ENCODE measurements at places on chromosomes 7 and 10. TPM values are rescaled to one million over a fixed set of nuclear protein-coding genes. Genes with fewer than 3 reads are reported as not detected.
A peak's percentile ranks its signal among the peaks of the same experiment; 100 is the strongest.

Gene EMX2
- not detected for total RNA-seq

Gene ATRNL1
- 9.3 TPM for total RNA-seq

Gene MOGAT3
- total RNA-seq = 0.15 TPM

Gene MRLN
- not detected for total RNA-seq

Gene SSC4D
- 14.8 TPM for total RNA-seq

Gene GIMAP7
- total RNA-seq = not detected

Gene INTS1
- 135 TPM for total RNA-seq

Gene CDH23
- total RNA-seq = 1.1 TPM

Gene CTAGE4
- 6.2 TPM for total RNA-seq

Gene LIPF
- not detected for total RNA-seq

Gene TRIM56
- total RNA-seq = 21.8 TPM

Gene SUN3
- not detected for total RNA-seq

Gene GPR158
- total RNA-seq = 0.33 TPM

Gene TMEM176B
- 0.85 TPM for total RNA-seq

Gene COL28A1
- 0.92 TPM for total RNA-seq

- H3K4me1 ChIP-seq = no peaks in the 10 kb centered on the region
- no peaks in the 10 kb centered on the region for H3K27me3 ChIP-seq
- no peak for DNase-seq
- no peak overlapping the region for H3K4me3 ChIP-seq
- H3K27ac ChIP-seq = no peak overlapping the region
Observed at GRCh38 chr7:156334636-156335035, 305.9 kb upstream of the RNF32 start.

DNA sequence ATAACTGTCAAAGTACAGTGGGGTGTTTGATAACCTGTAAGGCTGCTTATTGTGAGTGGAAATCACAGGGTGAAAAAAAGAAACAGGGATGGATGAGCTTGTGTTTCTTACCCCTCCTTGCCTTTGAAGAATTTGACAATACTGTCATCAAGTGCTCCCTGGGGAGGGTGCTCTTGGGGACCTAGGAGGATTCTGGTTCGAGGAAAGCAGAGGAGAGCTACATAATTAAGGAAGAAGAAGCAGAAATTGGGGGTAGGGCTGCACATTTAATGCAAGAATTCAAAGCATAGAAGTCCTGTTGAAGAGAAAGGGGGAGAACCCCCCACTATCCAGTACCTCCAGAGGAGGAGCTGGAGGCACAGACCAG lies 208.1 kb upstream of the PHYHIPL start:
- no peak for DNase-seq
- peaks cover 5% of the 10 kb centered on the region for H3K4me1 ChIP-seq
- peaks cover 2% of the 10 kb centered on the region for H3K36me3 ChIP-seq
- H3K27me3 ChIP-seq = peaks cover 5% of the 10 kb centered on the region

- no peak for DNase-seq
- H3K36me3 ChIP-seq = no peaks in the 10 kb centered on the region
- H3K4me1 ChIP-seq = no peaks in the 10 kb centered on the region
- H3K27ac ChIP-seq = no peak overlapping the region
- no peaks in the 10 kb centered on the region for H3K27me3 ChIP-seq
- H3K4me3 ChIP-seq = no peak overlapping the region
Observed at GRCh38 chr10:32981760-32982159, 23.7 kb upstream of the ITGB1 start.

- no peaks in the 10 kb centered on the region for H3K27me3 ChIP-seq
- DNase-seq = no peak
- no peak overlapping the region for H3K27ac ChIP-seq
- peak overlapping the region; percentile 92 for H3K4me3 ChIP-seq
- H3K4me1 ChIP-seq = peaks cover 5% of the 10 kb centered on the region
Observed at GRCh38 chr10:28678687-28679457, 1.6 kb downstream of the BAMBI start.

DNA sequence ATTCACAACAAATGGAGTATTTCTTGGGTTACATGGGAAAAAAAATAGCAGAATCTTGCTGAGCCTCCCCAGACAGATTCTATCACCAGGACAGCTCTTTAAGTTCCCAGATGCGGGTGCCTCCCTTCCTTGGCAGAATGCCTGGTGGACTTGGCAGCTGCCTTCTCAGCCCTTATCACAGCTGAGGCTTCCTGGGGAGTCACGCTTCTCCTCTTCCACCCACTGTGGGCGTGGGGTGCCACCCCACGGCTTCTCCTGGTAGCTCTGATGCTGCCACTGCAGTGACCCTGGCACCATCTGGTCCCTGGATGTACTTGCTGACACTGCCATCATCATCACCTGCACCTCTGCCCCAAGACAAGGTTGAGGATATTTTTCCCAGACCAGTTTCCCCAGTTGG lies 16.2 kb upstream of the NME8 start:
- H3K4me1 ChIP-seq = no peaks in the 10 kb centered on the region
- H3K27ac ChIP-seq = no peak overlapping the region
- no peak for DNase-seq

GRCh38 chr7:102261451-102261850 lies 25.2 kb upstream of the SH2B2 start:
- no peaks in the 10 kb centered on the region for H3K36me3 ChIP-seq
- DNase-seq = no peak
- no peaks in the 10 kb centered on the region for H3K4me1 ChIP-seq
- no peak overlapping the region for H3K27ac ChIP-seq
- no peaks in the 10 kb centered on the region for H3K27me3 ChIP-seq
- no peak overlapping the region for H3K4me3 ChIP-seq

DNA sequence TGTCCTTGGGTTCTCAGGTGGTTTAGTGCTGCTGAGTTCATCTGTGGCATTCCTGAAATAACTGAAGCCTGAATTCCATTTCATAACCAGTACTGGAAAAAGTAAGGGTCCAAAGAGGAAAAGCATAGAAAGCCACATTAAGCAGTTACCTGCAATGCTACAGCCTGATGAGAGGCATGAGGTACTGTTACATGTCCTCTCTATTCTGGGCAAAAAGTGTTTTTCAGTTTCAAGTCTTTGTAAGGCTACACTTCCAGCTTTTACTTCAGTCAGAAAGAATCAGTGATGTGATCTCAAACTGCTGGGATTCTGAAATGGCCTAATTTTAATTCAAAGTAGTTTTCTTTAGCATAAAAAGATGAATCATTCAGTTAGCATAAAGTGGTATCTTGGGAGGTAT lies 369.5 kb downstream of the PHF14 start:
- no peak overlapping the region for H3K4me3 ChIP-seq
- H3K4me1 ChIP-seq = peaks cover 2% of the 10 kb centered on the region
- no peaks in the 10 kb centered on the region for H3K36me3 ChIP-seq
- DNase-seq = no peak
- no peaks in the 10 kb centered on the region for H3K27me3 ChIP-seq

DNA sequence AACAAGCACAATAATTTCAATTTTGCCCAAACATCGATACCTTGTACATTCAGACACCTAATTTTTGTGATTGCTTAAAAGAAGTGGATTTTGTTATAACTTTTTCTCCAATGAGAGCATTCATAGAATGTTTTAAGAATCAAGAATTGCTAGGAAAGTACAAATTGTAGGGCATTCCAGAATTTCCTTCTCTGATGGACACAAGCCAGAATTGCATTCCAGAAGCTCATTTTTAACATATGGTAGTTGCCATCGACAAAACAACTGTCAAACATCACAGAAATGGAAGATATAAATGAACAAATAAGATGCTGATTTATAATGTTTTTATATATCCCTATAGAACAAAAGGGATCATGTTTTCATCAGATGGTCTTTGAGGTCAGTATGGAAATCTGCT lies 258.4 kb upstream of the NPVF start:
- H3K36me3 ChIP-seq = no peaks in the 10 kb centered on the region
- no peaks in the 10 kb centered on the region for H3K4me1 ChIP-seq
- no peak overlapping the region for H3K27ac ChIP-seq
- DNase-seq = no peak
- H3K4me3 ChIP-seq = no peak overlapping the region

GRCh38 chr7:127807340-127807739 lies 155.3 kb downstream of the SND1 start:
- no peaks in the 10 kb centered on the region for H3K27me3 ChIP-seq
- H3K36me3 ChIP-seq = peaks cover 11% of the 10 kb centered on the region
- H3K4me3 ChIP-seq = no peak overlapping the region
- no peak overlapping the region for H3K27ac ChIP-seq

- H3K36me3 ChIP-seq = no peaks in the 10 kb centered on the region
- no peak for DNase-seq
- H3K4me3 ChIP-seq = no peak overlapping the region
- no peaks in the 10 kb centered on the region for H3K27me3 ChIP-seq
- H3K27ac ChIP-seq = no peak overlapping the region
Observed at GRCh38 chr10:17821893-17822292, 12.7 kb downstream of the MRC1 start.

DNA sequence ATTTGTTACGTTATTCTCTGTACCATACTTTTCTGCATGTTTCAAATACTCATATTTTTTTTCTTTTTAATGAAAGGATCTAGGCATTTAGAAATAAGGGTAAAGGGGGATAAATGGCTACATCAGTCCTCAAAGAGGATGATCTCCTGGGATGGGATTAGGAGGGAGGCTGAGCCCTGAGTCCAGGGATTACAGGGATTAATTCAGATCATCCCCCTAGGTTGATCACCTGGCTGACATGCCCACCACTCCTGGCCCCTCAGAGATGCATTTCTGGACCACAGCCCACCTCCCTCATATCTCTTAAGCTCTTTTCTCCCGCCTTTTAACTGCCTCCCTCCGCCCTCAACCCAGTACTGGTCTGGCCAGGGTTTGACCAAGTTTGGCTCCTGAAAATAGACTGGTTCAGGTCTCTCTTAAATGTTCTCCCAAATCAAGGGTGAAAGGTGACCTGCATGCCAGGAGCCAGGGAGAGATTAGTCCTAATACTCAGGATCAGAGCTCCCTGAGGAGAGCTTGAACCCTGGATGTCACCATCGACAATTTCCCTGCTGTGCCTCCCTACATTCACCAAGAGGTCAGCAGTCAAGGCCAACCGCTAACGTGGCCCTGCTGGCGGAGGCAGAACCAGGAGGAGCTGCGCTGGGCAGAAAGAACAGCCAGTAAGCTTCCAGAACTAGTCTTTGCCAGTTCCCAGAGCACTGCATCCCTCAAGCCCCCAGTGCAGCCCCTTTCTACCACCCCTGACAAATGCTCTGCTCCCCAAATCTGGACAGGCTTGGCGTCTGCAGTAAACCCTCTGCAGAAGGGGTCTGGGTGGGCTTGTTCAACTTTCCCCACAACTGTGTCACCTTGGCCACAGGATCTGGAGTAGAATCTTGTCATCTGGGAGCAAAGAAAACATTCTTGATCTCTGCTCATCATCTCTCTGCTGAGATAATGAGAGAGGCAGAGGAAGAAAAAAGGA lies 3.0 kb upstream of the CCDC136 start:
- no peaks in the 10 kb centered on the region for H3K27me3 ChIP-seq
- peak overlapping the region; percentile 24 for H3K4me3 ChIP-seq
- H3K36me3 ChIP-seq = peaks cover 2% of the 10 kb centered on the region
- DNase-seq = no peak
- no peak overlapping the region for H3K27ac ChIP-seq

- no peaks in the 10 kb centered on the region for H3K27me3 ChIP-seq
- no peak overlapping the region for H3K4me3 ChIP-seq
- no peak for DNase-seq
- H3K36me3 ChIP-seq = no peaks in the 10 kb centered on the region
- no peak overlapping the region for H3K27ac ChIP-seq
Observed at GRCh38 chr10:109678857-109679256, 244.5 kb downstream of the XPNPEP1 start.

GRCh38 chr7:28744951-28745350 lies 213.2 kb downstream of the TRIL start:
- H3K4me1 ChIP-seq = no peaks in the 10 kb centered on the region
- DNase-seq = no peak
- no peak overlapping the region for H3K27ac ChIP-seq
- H3K27me3 ChIP-seq = no peaks in the 10 kb centered on the region
- no peak overlapping the region for H3K4me3 ChIP-seq
- no peaks in the 10 kb centered on the region for H3K36me3 ChIP-seq

DNA sequence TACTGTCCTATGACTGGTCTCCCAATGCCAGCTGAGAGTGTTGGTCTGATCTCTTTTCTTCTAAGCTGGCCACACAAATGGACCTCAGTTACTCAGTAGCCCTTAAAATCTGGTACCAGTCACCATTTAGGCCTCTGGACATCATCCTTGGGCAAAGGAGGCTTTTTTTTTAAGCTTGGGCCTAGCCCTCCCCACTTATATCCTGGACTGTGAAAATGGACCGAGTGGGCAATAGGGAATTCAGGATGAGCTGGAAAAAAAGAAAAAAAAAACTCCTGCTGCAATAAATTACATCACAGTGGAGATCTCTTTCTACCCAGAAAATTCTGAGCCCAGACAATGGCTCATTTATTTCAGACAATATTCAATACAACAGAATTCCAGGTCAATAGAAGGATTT lies 68.4 kb downstream of the PARP12 start:
- H3K36me3 ChIP-seq = no peaks in the 10 kb centered on the region
- H3K27ac ChIP-seq = no peak overlapping the region

GRCh38 chr7:5302577-5302976 lies 19.8 kb downstream of the SLC29A4 start:
- peaks cover 7% of the 10 kb centered on the region for H3K36me3 ChIP-seq
- no peaks in the 10 kb centered on the region for H3K27me3 ChIP-seq
- no peak for DNase-seq

GRCh38 chr7:22842973-22843372 lies 20.3 kb upstream of the TOMM7 start:
- peaks cover 2% of the 10 kb centered on the region for H3K36me3 ChIP-seq
- no peak for DNase-seq
- H3K27ac ChIP-seq = no peak overlapping the region
- no peaks in the 10 kb centered on the region for H3K27me3 ChIP-seq
- H3K4me1 ChIP-seq = peaks cover 3% of the 10 kb centered on the region
- H3K4me3 ChIP-seq = no peak overlapping the region

DNA sequence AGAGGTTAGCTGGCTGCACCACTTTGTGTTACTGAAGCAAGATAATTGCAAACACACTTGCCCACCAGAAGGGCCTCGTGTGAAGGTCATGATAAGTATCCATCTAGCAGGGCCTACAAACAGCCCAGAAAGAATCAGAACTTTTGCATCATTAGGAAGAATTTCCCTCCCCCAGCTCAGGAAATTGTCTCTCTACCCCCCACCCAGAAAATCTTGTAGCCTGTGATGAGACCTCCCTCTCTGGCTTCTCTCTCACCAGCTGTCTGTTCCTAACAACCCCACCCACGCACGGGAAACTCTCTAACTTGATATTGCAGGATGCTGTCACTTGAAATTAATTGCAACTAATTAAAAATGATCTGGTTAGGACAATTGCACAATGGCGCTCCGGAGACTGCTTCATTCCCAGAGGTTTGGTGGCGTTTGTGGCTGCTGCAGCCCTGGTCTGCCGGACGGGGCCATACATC lies 34.5 kb downstream of the ZNF503 start:
- no peaks in the 10 kb centered on the region for H3K27me3 ChIP-seq
- no peaks in the 10 kb centered on the region for H3K4me1 ChIP-seq
- H3K4me3 ChIP-seq = no peak overlapping the region
- no peak overlapping the region for H3K27ac ChIP-seq

- no peak for DNase-seq
- no peaks in the 10 kb centered on the region for H3K27me3 ChIP-seq
- no peak overlapping the region for H3K27ac ChIP-seq
- no peaks in the 10 kb centered on the region for H3K4me1 ChIP-seq
- H3K36me3 ChIP-seq = no peaks in the 10 kb centered on the region
Observed at GRCh38 chr7:49817279-49817678, 43.8 kb downstream of the VWC2 start.

- DNase-seq = peak; percentile 34
- H3K4me3 ChIP-seq = peak overlapping the region; percentile 91
- no peaks in the 10 kb centered on the region for H3K4me1 ChIP-seq
- H3K27me3 ChIP-seq = peaks cover 5% of the 10 kb centered on the region
Observed at GRCh38 chr10:34816501-34817002, 1.5 kb upstream of the PARD3 start.
